ENCODE measurements at places on chromosomes 12 and 14.
A peak's percentile ranks its signal among the peaks of the same experiment; 100 is the strongest.

DNA sequence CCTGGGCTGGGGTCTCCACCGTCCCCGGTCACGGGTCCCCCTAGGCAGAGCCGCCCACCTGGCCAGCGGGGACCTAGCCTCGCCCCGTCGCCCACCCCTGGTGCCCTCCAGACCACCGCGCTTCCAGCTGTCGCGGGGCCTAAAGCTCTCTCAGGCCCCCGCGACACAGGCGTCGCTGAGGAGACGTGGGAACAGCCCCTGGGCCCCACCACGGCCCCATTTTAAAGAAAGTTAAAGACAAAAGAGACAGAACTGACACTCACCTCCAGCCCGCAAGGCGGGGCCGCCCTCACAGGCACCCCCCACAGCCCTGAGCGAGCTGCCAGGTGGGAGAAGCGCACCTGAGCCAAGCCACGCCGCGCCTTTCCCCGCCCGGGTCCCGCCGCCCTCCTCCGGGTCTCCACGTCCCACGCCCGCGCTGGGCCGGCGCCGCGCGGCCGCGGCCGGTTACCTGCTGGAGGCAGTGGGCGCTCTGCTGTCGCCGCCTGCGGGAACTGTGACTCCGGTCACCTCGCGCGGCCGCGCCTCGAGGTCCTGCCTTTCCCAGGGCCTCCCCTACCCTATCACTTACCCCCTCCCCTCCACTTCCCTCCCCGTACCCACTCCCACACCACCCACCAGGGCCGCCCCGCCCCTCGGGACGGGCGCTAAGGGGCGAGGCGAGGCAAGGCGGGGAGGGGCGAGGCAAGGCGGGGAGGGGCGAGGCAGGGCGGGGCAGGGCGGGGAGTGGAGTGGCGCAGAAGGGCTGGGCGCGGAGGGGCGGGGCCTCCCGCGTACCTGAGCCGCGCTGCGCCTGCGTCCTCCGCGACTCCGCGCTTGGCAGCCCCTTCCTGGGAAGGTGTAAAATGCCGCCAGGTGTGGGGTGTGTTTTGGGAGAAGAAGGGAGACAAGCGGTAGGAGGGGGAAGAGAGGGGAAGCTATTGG, 31.2 kb downstream of the TC2N start:
- peak; percentile 87 for DNase-seq

- no peak for DNase-seq
These were observed 18.0 kb downstream of the FOXN4 start for GRCh38 chr12:109291117-109291516.

DNA sequence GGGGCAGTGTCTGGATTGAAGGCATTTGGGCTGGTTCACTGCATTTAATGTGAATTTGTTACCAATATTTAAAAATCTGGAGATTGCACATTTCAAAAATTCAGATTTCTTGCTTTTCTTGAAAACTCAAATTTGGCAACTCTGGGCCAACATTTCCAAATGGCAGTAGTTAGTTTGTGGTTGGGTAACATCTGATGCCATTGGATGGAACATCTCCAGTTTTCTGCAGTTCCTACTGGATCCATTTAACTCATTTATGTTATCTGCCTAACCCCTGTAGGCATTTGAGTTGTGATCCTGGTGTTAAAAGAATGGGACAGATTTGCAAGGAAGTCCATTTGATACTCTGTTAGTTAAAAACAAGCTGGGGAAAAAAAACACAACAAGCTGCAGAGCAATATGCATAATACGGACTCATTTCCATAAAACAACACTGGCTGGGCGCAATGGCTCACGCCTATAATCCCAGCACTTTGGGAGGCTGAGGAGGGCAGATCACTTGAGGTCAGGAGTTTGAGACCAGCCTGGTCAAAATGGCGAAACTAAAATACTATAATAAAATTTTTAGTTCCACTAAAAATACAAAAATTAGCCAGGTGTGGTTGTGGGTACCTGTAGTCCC, 7.9 kb downstream of the EIF2B2 start:
- no peak for DNase-seq

DNA sequence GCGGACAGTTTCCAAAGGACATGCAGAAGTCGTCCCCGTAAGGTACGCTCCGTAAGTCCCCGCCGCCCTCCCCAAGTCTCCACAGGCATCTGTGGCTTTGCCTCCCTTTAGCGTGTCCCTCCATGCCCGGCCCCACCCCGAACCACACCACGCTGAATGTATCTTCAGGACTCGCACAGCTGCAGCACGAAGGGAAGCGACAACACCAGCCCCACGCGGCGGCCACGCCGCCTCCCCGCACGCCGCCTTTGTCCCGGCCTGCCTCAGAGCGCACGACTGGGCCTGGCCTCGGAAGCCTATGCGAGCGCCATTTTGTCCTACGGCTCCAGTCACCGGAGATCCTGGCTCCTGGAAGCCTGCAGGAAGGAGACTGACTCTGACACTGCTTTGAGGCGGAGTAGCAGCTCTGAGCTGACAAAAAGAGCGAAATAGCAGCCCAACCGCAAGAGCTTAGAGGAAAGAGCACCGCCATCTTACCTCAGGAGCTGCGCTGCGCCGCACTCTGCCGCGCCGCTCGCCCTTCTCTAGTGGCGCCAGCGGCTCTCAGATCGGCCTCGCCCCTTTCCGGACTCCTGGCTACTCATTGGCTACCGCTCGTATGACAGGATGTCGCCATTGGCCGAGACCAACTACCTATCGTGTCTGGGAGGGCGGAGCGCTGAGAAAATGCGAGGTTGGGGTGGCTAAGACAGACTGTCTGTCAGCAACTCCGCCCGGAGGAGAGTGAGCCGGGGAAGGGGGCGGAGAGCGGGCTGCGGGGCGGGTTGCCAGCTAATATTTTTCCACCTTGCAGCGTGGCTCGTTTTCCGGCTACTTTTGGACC, at the start of gene KANSL2:
KANSL2 (minus strand) TSS at position 529 of the 823 bp plus-strand sequence. CDS start 606 bp downstream, outside the sequence.
- DNase-seq = peak; percentile 99

GRCh38 chr12:96483116-96483515, 6.3 kb upstream of the CFAP54 start:
- no peak for DNase-seq

- no peak for DNase-seq
These were observed 30.6 kb downstream of the RIN3 start for GRCh38 chr14:92544051-92544720.

DNA sequence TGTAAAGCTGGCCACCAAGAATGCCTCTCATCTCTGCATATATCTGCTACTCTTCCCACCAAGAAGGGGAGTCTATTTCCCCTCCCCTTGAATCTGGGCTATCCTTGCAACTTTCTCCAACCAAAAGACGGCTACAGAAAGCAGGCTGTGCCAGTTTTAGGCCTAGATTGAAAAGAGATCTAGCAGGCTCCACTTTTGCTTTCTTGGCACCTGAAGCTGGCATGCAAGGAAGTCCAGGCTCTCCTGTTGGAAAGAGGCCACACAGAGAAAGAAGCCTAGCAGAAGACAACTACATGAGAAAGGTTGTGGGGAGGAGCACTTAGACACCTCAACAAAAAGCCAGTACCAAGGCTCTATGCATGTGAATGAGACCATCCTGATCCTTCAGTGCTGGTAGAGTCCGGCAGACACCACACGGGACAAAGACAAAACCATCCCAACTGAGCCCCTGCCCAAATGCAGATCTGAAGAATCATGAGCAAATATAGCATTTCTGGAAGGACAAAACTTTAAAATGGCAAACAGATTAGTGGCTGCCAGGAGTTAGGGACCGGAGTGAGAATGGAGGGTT, 68.0 kb downstream of the SPPL3 start:
- no peak for DNase-seq

- DNase-seq = no peak
These were observed 45.4 kb downstream of the CLMN start for GRCh38 chr14:95274279-95274678.

- no peak for DNase-seq
These were observed 258.9 kb downstream of the VRK1 start for GRCh38 chr14:97056086-97056485.

- no peak for DNase-seq
These were observed 103.5 kb downstream of the SYNE2 start for GRCh38 chr14:63956326-63956725.

- no peak for DNase-seq
These were observed 218.6 kb downstream of the PAX9 start for GRCh38 chr14:36880276-36880675.

DNA sequence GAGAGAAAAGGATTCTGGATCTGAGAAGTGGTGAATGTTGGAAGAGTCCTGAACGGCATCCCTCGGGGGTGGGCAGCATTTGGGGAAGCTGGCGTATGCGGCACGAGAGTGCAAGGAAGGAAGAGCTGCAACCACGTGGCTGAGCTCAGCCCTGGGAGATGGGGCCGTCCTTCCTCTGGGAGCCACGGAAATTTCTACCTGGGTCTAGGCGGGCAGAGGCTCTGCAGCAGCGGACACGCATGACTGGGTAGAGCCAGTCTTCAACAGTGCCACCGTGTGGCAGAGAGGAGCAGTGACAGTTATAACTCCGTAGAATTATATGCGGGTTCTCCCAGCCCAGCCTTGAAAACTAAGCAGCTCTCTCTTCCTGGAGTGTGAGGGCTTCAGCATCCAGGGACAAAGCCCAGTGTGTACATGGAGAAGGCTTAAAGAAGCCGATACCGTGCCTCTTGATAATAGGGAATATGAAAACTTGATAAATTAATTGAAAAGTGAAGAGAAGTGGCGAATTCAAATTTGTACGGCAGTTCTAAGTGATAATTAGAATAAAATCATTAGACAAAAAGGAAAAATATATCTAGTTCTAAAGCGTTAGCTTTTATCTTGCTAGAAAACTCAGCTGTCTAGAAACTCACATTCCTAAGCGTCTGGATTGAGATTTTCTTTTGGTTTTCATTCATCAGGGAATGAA, 82.9 kb upstream of the STXBP6 start:
- DNase-seq = peak; percentile 72

DNA sequence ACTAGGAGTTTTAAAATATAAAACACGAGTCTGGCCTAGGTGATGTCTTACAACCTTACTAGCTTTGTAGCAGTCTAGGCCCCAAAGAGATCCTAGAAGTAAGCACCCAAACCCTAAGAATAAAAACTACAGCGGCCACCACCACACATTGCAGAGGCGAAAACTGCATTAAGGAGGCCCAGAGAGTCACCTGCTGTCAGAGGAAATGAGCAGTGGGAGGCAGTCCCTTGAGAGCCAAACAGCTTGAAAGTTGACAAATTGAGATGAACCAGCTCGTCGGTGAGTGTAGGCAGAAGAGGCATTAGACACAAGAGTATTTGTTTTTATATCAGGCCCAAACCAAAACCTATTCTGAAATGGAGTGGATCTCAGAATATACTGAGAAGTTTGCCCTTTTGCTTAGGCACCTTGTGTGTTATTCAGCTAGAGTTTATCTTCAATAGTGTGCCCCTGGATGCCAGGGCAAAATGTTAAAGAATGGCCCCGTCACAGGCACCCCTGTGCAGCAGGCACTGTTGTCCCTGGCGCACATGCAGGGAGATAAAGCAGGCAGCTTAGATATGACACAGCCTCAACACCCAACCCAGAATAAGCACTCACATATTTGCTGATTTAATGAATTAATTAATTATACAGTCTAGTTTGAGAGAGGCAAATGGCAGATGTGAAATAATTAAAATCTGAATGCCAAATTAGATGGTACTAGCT, 56.7 kb downstream of the TTC7B start:
- DNase-seq = peak; percentile 39

GRCh38 chr14:74208642-74209041, 30.6 kb upstream of the VSX2 start:
- no peak for DNase-seq

DNA sequence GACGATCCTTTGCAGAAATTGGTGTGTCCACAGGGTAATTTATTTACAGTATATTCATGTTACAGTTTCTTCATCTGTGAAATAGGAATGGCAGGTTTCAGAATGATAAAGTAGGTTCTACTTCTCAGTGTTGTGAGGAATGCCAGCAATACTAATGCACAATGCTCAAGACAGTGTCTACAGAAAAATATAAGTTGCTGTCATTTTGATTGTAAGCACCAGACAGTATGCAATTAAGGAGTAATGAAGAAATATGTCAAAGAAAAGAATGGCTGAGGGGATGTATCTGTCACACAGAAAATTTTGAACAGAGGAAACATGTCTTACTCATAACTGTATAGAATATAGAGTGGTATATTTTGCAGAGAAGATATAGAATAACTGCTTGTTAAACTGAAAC, 525.4 kb downstream of the GALC start:
- no peak for DNase-seq

GRCh38 chr12:80935111-80935510, 2.6 kb downstream of the LIN7A start:
- DNase-seq = no peak

DNA sequence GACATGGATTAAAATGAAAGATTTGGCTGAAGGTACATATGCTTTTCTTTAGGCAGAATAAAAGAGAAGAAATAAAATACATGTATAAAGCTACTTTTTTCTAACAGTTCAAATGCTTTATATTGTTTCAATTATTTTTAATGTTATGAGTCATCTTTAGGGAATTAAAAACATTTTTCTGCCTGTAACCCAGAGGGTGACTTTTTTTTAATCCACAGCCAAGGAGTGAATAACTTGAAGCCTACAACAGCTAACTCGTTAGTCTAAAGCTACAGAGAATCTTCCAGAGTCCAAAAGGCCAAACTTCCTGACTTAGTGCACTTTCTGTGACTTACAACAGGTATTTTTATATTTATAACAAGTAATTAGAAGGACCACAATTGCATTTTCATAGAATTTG, 151.6 kb downstream of the SEC23A start:
- no peak for DNase-seq

GRCh38 chr12:4392223-4392742, 12.8 kb upstream of the FGF23 start:
- no peak for DNase-seq

GRCh38 chr12:93122569-93123091, 193.5 kb upstream of the EEA1 start:
- no peak for DNase-seq

DNA sequence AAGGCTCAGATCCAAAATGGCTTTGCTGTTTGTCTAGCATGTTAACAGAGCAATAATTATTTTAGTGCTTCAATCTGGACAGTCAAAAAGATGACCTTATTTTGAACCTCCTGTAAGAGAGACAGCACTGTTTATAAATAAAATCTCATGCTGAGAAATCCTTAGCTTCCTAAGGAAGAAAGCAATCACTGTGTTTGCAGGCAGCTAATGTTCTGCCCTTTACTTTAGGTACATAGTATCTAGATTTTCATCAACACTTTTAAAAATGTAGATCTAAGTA, 105.3 kb downstream of the PRKD1 start:
- no peak for DNase-seq

GRCh38 chr14:101457936-101458740, 103.2 kb upstream of the DIO3 start:
- no peak for DNase-seq

DNA sequence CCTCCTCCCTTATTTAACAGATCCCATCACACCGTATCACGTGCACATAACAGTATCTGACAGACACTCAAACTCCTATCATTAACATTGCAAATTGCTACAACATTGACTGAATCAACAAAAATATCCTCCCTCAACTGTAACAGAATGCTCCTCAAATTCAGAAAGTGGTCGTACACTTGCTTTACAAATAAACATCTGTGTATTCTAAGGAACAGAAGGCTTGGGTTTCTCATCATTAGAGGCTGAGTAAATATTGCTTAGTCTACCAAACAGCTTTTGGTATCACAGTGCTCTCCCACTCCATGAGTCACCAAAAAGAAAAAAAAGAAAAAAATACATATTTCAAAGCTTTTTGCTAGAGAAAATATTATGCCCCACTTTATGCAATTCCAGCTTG, 23.9 kb downstream of the FERMT2 start:
- no peak for DNase-seq
